ENCODE measurements at places on chromosomes 1 and 21.

DNA sequence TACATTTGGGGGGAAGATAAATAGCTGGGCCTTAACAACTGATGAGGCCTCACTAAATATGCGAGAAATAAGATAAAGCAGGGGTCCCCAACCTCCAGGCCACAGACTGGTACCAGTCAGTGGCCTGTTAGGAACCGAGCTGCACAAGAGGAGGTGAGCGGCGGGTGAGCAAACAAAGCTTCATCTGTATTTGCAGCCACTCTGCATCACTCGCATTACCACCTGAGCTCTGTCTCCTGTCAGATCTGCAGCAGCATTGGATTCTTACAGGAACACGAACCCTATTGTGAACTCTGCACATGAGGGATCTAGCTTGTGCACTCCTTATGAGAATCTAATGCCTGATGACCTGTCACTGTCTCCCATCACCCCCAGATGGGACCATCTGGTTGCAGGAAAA lies 5.2 kb upstream of the PAXBP1 start:
- H3K4me1 ChIP-seq: peaks cover 2% of the 10 kb centered on the region
- H3K36me3 ChIP-seq: no peaks in the 10 kb centered on the region
- no peak for DNase-seq
- no peak overlapping the region for H3K27ac ChIP-seq
- no peak overlapping the region for H3K4me3 ChIP-seq
- H3K27me3 ChIP-seq: peaks cover 2% of the 10 kb centered on the region

- H3K4me3 ChIP-seq: peak overlapping the region; percentile 29
- no peak for DNase-seq
- H3K27me3 ChIP-seq: no peaks in the 10 kb centered on the region
- H3K4me1 ChIP-seq: peaks cover 75% of the 10 kb centered on the region
Measured at GRCh38 chr1:12595757-12596006, 22.3 kb downstream of the DHRS3 start.

GRCh38 chr1:198196630-198197029 lies 39.8 kb downstream of the NEK7 start:
- H3K36me3 ChIP-seq: no peaks in the 10 kb centered on the region
- H3K27ac ChIP-seq: no peak overlapping the region
- DNase-seq: no peak
- H3K4me1 ChIP-seq: peaks cover 4% of the 10 kb centered on the region
- H3K27me3 ChIP-seq: no peaks in the 10 kb centered on the region
- no peak overlapping the region for H3K4me3 ChIP-seq

DNA sequence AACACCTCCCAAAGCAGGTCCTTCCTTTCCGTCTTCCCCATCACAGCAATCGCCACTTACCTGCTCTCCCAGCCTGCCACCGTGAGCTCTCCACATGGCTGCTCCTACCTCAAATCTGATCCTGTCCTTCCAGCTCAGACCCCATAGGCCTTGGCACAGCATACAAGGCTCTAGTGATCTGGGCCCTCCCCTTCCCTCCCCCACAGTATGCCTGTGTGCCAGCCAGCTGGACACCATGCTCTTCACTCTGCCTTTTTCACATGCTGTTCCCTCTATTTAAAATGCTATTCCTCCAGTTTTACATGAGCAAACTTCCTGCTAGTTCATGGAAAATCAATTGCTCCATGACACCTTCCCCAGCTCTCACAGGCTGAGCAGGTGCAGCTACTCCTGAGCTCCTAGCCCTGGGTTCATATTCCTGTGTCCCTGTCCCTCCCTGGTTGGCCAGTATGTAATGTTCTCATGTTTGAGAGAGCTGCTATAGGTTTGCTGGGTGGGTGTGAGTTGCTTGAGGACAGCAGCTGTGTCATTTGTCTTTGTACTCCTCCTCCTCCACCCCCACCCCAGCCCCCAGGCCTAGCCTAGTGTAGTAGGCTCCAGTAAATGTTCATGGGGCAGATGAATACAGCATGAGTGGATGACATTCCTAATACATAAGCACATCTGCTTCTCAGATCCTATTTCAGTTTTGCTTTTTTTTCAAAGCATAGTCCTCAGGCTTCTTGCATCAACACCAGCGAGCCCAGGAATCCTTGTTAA lies 6.3 kb upstream of the TNNT2 start:
- peaks cover 34% of the 10 kb centered on the region for H3K4me1 ChIP-seq
- no peaks in the 10 kb centered on the region for H3K36me3 ChIP-seq
- H3K27ac ChIP-seq: no peak overlapping the region
- H3K4me3 ChIP-seq: no peak overlapping the region
- no peaks in the 10 kb centered on the region for H3K27me3 ChIP-seq

GRCh38 chr1:234776256-234776875 lies 166.4 kb upstream of the IRF2BP2 start:
- no peak for DNase-seq
- no peak overlapping the region for H3K4me3 ChIP-seq
- no peaks in the 10 kb centered on the region for H3K36me3 ChIP-seq
- H3K27ac ChIP-seq: no peak overlapping the region
- peaks cover 51% of the 10 kb centered on the region for H3K27me3 ChIP-seq

- H3K27ac ChIP-seq: peak overlapping the region; percentile 11
- no peaks in the 10 kb centered on the region for H3K36me3 ChIP-seq
- peaks cover 7% of the 10 kb centered on the region for H3K4me1 ChIP-seq
- H3K27me3 ChIP-seq: no peaks in the 10 kb centered on the region
Measured at GRCh38 chr1:117611121-117611601, 5.3 kb downstream of the TENT5C start.

- H3K4me1 ChIP-seq: no peaks in the 10 kb centered on the region
- H3K27ac ChIP-seq: no peak overlapping the region
- H3K27me3 ChIP-seq: no peaks in the 10 kb centered on the region
- H3K36me3 ChIP-seq: peaks cover 23% of the 10 kb centered on the region
Measured at GRCh38 chr1:43910343-43910742, 23.3 kb upstream of the ARTN start.

DNA sequence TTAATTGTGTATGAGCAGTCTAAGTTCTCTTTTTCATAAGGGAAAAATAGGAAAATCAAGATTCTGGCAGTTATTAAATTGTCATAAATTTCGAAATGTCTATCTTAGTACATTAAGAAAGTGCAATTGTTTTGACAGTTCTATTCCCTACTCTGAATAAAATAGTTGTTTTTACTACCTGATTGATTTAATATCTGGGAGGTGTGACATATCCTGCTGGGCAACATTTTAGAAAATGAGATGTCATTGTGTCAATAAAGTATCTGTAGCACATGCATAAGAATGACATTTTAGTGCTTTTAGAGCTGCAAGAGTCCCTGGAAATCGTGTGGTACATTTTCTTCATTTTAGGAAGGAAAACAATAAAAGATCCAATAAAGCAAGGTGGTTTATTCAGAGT lies 139.2 kb upstream of the COL11A1 start:
- H3K27me3 ChIP-seq: no peaks in the 10 kb centered on the region
- no peaks in the 10 kb centered on the region for H3K36me3 ChIP-seq
- DNase-seq: no peak
- H3K4me1 ChIP-seq: no peaks in the 10 kb centered on the region
- no peak overlapping the region for H3K27ac ChIP-seq

DNA sequence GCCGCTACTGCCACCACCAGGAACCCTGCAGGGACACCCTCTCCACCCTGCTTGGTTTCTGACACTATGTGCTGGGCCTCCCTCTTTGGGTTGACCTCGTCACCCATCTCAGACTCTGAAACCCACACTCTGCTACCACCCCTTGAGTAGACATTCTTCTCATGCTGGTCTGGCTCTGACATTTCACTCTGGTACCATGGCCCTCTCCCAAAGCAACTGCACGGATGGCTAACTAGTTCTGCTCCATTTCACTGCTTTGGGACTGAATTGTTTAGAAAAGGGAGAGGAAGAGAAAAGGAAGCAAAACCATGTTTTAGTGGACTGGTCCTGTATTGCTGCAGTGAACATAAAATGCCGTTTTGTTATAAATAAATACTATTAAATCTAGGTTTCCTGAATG lies 137.8 kb downstream of the KCNK2 start:
- H3K27ac ChIP-seq: no peak overlapping the region
- no peaks in the 10 kb centered on the region for H3K36me3 ChIP-seq
- H3K27me3 ChIP-seq: no peaks in the 10 kb centered on the region
- no peaks in the 10 kb centered on the region for H3K4me1 ChIP-seq
- H3K4me3 ChIP-seq: no peak overlapping the region
- DNase-seq: no peak

- DNase-seq: no peak
- no peak overlapping the region for H3K27ac ChIP-seq
- H3K4me3 ChIP-seq: no peak overlapping the region
- no peaks in the 10 kb centered on the region for H3K4me1 ChIP-seq
- H3K36me3 ChIP-seq: no peaks in the 10 kb centered on the region
Measured at GRCh38 chr1:67285780-67286488, 21.7 kb upstream of the IL12RB2 start.

- peaks cover 62% of the 10 kb centered on the region for H3K4me1 ChIP-seq
- peak overlapping the region; percentile 35 for H3K4me3 ChIP-seq
- DNase-seq: peak; percentile 24
- H3K27me3 ChIP-seq: peaks cover 100% of the 10 kb centered on the region
- no peak overlapping the region for H3K27ac ChIP-seq
Measured at GRCh38 chr21:36700971-36701755, 2.2 kb downstream of the SIM2 start.

GRCh38 chr1:200252531-200252930 lies 157.3 kb downstream of the ZNF281 start:
- H3K4me1 ChIP-seq: no peaks in the 10 kb centered on the region
- DNase-seq: no peak
- H3K36me3 ChIP-seq: no peaks in the 10 kb centered on the region

- no peaks in the 10 kb centered on the region for H3K27me3 ChIP-seq
- peaks cover 9% of the 10 kb centered on the region for H3K4me1 ChIP-seq
- no peak overlapping the region for H3K4me3 ChIP-seq
- no peak for DNase-seq
- H3K36me3 ChIP-seq: no peaks in the 10 kb centered on the region
Measured at GRCh38 chr1:100354971-100355394, 2.7 kb downstream of the CDC14A start.

- H3K4me1 ChIP-seq: peaks cover 17% of the 10 kb centered on the region
- no peak overlapping the region for H3K4me3 ChIP-seq
- no peaks in the 10 kb centered on the region for H3K27me3 ChIP-seq
Measured at GRCh38 chr1:55353707-55354620, 138.8 kb upstream of the USP24 start.

- peaks cover 10% of the 10 kb centered on the region for H3K4me1 ChIP-seq
- no peak overlapping the region for H3K27ac ChIP-seq
- DNase-seq: no peak
- H3K36me3 ChIP-seq: no peaks in the 10 kb centered on the region
- H3K4me3 ChIP-seq: no peak overlapping the region
Measured at GRCh38 chr1:185239861-185240260, 77.2 kb downstream of the IVNS1ABP start.

DNA sequence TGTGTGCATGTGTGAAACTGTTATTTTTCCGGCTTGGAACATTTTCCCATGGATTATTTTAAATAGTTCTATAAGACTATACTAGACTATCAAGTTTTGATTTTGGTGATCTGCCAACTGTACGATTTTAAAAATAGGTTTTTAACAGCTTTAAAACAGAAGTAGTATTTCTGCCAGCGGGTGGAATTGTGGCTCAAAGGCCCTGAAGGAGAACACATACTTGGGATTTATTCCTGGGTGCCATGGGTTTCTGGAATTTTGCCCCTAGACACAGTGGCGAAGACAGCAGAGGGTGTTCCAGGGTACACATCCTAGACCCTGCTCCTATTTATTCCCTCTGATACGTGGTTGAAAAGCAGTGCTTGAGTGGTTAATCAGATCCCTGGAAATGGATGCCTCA lies 81.7 kb upstream of the IPO9 start:
- no peak for DNase-seq
- H3K36me3 ChIP-seq: peaks cover 5% of the 10 kb centered on the region
- no peak overlapping the region for H3K4me3 ChIP-seq
- H3K27ac ChIP-seq: peak overlapping the region; percentile 47

GRCh38 chr1:27862671-27863537 lies 9.4 kb upstream of the THEMIS2 start:
- peaks cover 6% of the 10 kb centered on the region for H3K4me1 ChIP-seq
- peak overlapping the region; percentile 12 for H3K27ac ChIP-seq
- H3K4me3 ChIP-seq: no peak overlapping the region
- no peaks in the 10 kb centered on the region for H3K27me3 ChIP-seq

GRCh38 chr1:149997585-149998262 lies 12.8 kb downstream of the OTUD7B start:
- peaks cover 13% of the 10 kb centered on the region for H3K36me3 ChIP-seq
- no peak for DNase-seq
- H3K27ac ChIP-seq: no peak overlapping the region
- H3K4me3 ChIP-seq: no peak overlapping the region
- H3K4me1 ChIP-seq: peaks cover 8% of the 10 kb centered on the region

GRCh38 chr1:228212415-228212965 lies 4.6 kb downstream of the OBSCN start:
- peak overlapping the region; percentile 47 for H3K4me3 ChIP-seq
- DNase-seq: peak; percentile 58
- H3K27me3 ChIP-seq: no peaks in the 10 kb centered on the region
- no peak overlapping the region for H3K27ac ChIP-seq
- peaks cover 2% of the 10 kb centered on the region for H3K36me3 ChIP-seq

DNA sequence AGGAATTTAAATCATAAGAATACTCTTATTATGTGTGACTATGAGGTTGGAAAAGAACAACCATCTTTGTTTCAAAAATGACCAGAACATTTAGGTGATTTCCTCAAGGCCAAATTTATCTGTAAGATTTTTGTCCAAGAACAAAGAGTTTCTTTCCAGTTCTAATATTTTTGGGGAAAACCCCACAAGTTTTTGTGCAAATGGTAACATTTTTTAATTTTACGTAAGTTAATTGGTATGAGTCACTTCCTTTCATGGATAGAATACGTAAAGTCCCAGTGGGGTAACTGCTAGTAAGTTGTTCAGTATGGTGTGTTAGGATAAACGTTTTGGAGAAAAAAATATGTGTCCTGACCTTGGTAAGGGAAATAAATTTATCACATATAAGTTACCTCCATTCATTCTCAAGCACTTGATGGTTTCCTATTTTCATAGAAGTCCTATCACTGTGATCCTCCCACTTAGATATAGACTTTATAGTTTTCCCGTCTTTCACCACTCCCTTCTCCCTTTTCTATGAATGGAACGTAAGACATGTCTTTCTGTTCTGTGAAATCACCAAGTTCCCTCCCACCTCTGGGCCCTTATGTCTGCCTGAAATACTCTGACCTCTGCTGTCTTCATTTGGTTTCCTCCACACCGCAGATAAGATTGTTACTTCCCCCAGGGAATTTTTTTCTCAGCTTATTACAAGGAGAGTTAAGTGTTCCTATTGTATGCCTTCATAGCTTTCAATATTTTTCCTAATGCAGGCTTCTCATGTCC lies 34.9 kb upstream of the TSNAX start:
- H3K36me3 ChIP-seq: no peaks in the 10 kb centered on the region
- DNase-seq: no peak
- peaks cover 7% of the 10 kb centered on the region for H3K4me1 ChIP-seq
- H3K4me3 ChIP-seq: no peak overlapping the region
- H3K27ac ChIP-seq: no peak overlapping the region

All from heart left ventricle (tissue), 16 donors.